ENCODE measurements at places on chromosomes 7 and 10.

DNA sequence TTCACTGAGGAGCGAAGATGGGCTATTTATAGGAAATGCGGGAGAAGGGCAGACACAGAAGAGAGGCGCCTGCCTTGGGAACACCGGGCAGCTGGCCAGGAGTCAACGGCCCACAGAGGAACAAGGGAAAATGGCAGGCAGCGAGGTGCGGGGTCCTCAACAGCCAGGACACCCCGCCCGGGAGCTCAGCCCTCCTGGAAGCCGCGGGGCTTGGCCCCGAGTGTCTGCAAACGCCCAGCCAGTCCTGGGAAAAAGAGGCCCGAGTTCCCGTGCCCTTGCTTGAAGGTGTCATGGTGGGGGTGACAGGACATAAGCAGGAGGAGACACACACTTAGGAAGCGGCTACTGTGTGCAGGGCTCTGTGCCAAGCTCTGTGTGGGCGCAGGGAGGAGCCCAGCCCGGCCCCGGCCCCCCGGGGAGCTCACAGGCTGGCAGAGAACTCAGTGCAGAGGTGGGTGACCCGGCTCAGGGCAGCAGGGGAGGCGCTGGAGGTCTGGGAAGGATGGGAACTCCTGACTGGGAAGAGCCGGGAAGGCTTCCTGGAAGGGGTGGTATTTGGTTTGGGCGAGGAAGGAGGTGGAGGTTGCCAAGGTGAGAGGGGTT, 79.9 kb downstream of the ELFN1 start:
- DNase-seq = no peak

DNA sequence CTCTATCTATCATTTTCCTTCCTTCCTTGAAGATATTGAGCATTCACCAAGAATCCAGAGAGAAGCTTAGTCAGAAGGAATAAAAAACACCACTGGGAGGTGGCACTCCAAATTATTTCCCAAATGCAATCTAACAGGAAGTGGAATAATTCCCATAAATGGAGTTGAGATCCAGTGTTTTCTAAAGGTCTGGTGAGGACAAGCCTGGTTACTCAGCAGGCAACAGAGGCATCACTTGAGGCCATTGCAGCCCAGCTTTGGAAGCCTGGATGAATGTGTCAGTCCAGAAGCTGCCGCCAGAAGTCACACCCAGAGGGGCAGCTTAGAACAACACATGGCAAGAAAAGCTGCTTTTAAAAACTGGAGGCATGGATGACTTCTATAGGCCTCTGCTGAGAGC, 288.9 kb upstream of the KLF6 start:
- DNase-seq = no peak

DNA sequence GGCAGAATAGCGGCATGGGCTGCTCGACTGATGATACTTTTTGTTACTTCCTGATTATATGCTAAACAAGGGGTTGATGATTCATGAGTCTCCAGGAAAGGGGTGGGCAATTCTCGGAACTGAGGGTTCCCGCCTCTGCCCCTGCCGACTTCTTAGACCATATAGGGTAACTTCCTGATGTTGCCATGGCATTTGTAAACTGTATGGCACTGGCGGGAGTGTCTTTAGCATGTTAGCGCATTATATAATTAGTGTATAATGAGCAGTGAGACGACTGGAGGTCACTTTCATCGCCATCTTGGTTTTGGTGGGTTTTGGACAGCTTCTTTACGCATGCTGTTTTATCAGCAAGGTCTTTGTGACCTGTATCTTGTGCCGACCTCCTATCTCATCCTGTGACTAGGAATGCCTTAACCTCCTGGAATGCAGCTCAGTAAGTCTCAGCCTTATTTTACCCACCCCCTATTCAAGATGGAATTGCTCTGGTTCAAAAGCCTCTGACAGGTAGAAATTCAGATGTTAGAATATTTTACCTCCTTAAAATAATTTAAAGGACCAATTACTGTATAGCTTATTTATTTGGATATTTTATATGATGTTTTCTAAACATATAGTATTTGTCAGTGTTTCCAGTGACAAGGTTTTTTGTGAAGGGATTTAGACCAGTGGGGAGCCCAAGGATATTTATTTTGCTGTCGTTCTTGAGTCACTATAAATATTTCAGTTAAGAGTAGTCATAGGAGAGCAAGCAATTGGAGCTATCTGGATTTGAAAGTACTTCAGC, 90.1 kb upstream of the PIK3CG start:
- DNase-seq = no peak

DNA sequence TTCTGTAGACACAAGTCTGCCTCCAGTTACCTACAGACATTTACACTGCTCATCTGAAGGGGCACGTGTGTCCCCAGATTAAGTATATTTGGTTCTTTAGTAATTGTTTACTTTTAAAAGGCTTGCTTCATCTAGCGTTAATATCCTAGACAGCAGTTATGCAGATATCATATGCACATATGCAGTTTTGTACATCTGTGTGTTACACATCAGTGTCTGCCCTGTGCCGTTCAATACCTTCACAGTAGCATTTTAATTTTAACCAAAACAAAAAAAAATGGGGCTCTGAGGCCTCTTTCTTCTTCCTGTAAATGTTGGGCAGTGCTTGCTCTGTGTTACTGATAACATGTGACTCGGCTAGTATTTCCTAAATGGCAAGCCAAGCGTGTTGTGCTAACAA, 331.4 kb upstream of the MGMT start:
- DNase-seq = no peak

GRCh38 chr10:129078346-129078745, 388.7 kb upstream of the MGMT start:
- DNase-seq = no peak

GRCh38 chr7:30559611-30560010, 35.1 kb upstream of the GARS1 start:
- no peak for DNase-seq

DNA sequence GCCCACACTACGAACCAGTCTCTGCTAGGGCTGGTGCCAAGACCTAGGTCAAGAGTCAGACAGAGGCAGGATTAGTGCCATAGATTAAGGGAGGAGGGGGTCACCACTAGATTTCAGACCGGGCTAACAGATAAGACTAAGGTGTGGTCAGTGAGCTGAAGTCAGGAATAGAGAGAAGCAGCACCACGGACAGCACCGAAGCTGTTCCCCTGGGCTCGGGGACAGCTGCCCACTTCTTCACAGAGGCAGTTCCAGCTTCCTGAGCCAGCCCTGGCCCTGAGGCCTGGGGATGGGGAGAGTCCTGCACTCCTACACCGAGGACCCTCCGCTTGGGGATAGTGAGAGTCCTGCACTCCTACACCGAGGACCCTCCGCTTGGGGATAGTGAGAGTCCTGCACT, 11.2 kb upstream of the JAKMIP3 start:
- DNase-seq = no peak

GRCh38 chr10:12788277-12788676, 213.2 kb downstream of the CCDC3 start:
- no peak for DNase-seq

GRCh38 chr7:11698384-11698871, 133.6 kb downstream of the THSD7A start:
- DNase-seq = no peak

GRCh38 chr7:99308461-99309074, 17.1 kb upstream of the ARPC1A start:
- DNase-seq = no peak

DNA sequence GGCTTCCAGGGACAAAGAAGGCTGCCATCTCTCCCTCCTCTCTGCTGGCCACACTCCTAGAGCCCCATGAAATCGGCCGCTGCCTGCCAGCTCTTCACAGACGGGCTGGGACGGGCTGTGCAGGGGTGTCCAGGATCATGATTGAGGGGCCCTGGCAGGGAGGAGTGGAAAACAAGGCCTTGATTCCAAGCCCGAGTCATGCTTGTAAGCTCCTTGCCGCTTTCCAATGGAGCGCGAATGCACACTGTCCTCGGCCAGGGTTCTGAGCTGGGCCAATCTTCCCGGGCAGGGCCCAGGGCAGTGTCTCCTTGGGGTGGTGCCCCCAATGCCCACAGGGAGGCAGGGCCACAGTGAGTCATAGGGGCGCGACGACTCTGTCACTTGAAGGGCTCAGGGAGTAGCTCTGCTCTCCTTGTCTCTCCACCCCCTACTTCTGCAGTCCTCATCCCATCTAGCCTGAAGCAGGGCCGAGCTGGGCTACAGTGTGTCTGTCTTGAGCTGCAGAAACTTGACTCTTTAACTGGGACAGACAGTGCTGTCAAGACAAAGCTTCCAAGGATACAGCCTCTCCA, 186.2 kb upstream of the SVIL start:
- no peak for DNase-seq

- DNase-seq = no peak
These were observed 10.0 kb downstream of the CYP3A43 start for GRCh38 chr7:99837649-99838361.

GRCh38 chr10:88374392-88375175, 208.5 kb downstream of the RNLS start:
- DNase-seq = no peak

- DNase-seq = no peak
These were observed 1.4 kb downstream of the PARD3 start for GRCh38 chr10:34813626-34814222.

GRCh38 chr7:79653136-79653631, 199.7 kb upstream of the MAGI2 start:
- DNase-seq = no peak

DNA sequence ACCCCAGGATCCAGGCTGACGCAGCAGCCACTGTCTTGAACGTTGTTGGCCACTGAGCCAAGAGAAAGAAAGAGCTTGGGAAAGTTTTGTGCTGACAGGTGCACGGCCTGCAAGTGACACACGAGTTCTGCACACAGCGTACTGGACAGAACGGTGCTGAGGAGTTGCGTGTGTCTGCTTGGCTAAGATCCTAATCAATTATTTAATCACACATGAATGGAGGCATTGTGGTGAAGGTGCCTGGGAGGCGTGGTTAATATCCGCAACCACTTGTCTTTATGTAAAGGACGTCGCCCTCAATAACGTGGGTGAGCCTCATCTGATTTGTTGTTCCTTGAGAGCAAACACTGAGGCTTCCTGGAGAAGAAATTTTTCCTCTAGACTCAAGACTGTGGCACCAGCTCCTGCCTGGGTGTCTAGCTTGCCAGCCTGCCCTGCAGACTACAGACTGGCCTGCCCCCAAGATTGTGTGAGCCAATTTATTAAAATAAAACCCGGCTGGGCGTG, 16.6 kb upstream of the GNA12 start:
- no peak for DNase-seq

DNA sequence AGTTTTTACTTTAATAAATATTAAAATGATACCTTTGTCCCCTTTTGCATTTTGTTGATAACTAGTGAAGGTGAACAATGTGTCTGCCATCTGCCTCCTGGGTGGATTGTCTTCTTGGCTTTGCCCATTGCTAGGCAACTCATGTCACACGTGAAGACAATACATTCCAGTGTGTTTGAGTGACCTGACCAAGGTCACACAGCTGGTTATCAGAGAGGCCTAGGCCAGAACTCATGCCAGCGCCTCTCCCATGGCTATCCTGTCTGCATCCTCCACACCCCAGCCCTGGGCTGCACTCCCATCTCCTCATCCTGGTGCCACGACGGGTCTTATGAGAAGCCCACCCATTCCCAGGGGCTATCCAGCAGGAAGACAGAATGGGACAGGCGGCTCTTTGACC, 108.7 kb downstream of the PLCE1 start:
- DNase-seq = no peak

GRCh38 chr10:6595499-6595898, 15.4 kb upstream of the PRKCQ start:
- no peak for DNase-seq

GRCh38 chr7:43960933-43961332, 34.7 kb downstream of the UBE2D4 start:
- DNase-seq = no peak

DNA sequence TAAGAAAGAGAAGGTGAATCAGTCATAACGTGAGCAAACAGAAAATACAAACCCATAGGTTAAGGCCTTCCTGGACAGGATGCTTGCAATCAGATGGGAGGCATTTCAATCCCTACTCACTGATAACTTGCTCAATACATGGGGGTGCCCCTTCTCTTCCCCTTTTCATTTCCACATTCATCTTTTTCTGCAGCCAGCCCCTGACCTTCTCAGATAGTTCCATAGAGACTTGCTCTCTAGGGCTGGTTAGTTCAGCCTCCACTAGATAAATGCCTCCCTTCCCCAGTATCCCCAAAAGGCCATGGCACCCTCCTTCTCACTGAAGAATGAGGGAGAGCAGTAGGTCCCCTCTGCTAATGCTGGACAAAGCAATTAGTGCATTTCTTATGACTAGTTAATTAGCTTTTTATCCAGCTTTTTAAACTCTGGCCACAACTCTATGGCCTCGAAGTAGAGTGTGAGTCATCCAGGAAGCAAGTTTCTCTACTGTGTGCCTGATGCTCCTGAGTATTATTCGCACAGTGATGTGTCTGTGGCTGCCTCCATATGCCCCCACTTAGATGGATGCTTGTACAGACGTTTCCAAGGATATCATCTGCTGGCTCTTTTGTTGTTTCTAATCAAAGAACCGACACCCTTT, 12.7 kb downstream of the CHN2 start:
- no peak for DNase-seq

- DNase-seq = no peak
These were observed 19.1 kb upstream of the SVOPL start for GRCh38 chr7:138720286-138720685.

GRCh38 chr7:122706836-122707235, 4.1 kb upstream of the RNF148 start:
- no peak for DNase-seq

DNA sequence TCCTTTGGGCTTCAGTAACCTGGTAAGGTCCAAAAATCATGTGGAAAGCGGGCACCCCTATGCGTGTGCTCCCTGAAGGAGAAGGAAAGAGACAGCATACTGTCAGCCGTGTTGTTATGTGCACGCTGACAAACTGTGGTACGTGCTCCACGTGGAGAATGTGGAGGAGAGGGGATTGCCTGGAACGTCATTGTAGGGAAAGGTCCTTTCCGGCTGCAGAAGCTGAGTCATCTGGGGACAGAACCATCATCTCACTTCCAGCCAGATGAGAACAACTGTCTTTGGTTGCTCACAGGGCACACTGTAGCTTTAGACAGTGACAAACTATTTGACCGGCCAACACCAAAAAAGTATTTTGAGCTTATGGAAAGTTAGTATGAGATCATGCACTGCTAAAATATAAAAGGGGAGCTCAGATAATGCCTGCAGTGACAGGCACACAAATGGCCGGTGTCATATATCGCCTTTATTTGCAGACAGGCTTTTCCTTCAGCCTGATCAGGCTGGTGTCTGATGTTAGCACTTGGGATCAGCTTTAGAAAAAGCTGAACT, 38.8 kb upstream of the GRB10 start:
- no peak for DNase-seq

- DNase-seq = no peak
These were observed 1.5 kb downstream of the PCDH15 start for GRCh38 chr10:54799506-54799905.

- DNase-seq = no peak
These were observed 47.2 kb upstream of the MKI67 start for GRCh38 chr10:128173386-128173785.
